ENCODE measurements at places on chromosomes 4 and X.
A peak's percentile ranks its signal among the peaks of the same experiment; 100 is the strongest.

- DNase-seq: no peak
Observed at GRCh38 chr4:37415845-37416369, 171.4 kb downstream of the NWD2 start.

DNA sequence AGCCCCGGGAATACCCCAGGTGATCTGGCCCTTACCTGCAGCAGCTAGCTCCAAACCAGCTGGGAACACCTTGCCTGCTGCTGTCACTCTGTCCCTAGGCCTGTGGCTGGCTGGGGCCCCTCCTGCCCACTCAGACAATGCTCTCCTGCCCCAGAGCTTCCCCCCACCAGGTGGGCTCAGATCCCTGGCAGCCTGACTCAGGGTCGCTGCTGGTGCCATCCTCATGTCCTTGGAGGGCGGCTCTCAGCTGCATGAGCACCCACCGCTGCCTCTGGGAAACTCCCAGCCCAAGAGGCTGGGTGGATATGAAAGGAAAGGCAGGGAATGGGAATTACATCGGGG is 15.8 kb downstream of the C4orf50 start:
- DNase-seq: no peak

DNA sequence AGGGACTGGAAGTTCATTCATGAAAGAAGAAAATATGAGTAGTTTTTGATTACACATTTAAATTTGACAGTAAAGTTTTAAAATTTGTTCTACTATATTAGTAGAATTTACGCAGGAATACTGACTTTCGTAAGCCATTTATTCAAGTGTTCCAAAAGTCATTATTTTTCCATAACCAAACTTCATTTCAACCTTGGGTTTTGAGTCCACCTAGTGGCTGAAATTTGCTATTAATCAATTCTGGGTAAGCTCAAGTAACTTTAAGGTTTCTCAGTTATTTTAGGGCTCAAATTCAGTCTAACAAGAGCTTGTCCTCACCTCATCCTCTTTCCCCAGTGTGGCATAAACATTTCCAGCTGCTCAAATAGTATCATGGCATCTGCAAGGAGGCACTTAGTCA is 175.4 kb downstream of the SH3BGRL start:
- no peak for DNase-seq

- no peak for DNase-seq
Observed at GRCh38 chr4:146273204-146273901, 59.0 kb downstream of the REELD1 start.

- no peak for DNase-seq
Observed at GRCh38 chrX:103613362-103613890, 5.7 kb downstream of the TCEAL3 start.

DNA sequence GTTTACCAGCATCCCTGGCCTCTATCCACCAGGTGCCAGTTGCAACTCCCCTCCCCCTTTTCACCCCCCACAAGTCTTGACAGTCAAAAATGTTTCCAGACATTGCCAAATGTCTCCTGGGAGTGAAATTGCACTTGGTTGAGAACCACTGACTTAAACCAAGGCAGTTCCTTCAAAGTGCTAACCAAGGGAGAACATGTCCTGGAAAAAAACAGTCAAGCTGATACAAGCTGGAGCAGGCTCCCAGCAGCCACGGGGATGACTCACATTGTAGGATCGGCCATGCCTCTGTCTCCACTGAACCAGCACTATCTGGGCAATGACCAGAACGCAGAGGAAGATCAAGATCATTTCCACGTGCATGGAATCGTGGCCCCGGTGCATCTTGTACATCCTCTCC is 11.4 kb downstream of the RNF175 start:
- DNase-seq: no peak

- DNase-seq: no peak
Observed at GRCh38 chrX:17689971-17690409, 47.3 kb upstream of the SCML1 start.

GRCh38 chr4:26197018-26197779 is 123.6 kb upstream of the RBPJ start:
- DNase-seq: peak; percentile 47

DNA sequence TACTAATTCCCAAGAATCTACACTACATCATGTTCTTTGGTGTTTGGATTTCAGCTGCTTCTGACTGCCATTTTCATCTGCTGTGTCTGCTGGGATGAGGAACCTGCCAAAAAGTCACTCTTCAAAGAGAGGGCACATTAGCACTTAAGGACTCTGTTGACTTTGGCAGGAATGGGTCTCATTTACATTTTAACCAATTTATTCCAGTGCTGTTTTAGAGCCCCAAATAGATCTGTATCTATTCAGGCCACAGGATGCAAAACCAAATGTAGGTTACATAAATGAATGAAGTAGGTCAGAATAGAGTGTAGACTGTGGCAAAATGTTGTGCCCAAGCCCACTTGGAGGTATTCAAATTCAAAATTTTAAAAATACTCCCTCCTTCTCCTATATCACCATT is 14.4 kb downstream of the TXK start:
- no peak for DNase-seq

- DNase-seq: no peak
Observed at GRCh38 chr4:72663828-72664227, 94.8 kb upstream of the ADAMTS3 start.

- no peak for DNase-seq
Observed at GRCh38 chr4:72591547-72592454, 22.8 kb upstream of the ADAMTS3 start.

DNA sequence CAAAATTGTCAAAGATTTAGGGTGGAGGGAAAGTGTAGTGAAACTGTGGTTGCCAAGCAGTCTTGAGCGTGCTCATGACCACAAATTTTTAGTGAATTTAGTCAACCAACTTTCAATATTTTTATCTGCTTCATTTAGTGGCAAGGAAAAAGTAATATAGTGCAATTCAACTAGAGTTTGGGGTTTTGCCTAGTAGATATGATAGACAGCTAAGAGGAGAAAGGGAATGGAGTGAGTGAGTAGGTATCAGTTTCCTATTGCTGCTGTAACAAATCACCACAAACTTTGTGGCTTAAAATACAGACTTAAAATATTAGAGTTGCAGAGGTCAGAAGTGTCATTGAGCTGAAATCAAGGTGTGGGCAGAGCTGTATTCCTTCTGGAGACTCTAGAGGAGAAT is 3.7 kb upstream of the CT47C1 start:
- DNase-seq: no peak

GRCh38 chr4:120432301-120432860 is 365.7 kb upstream of the MAD2L1 start:
- DNase-seq: no peak

GRCh38 chrX:10288373-10288975 is 131.7 kb downstream of the CLCN4 start:
- no peak for DNase-seq

- DNase-seq: no peak
Observed at GRCh38 chr4:151100531-151100930, 1.1 kb downstream of the RPS3A start.

- DNase-seq: no peak
Observed at GRCh38 chr4:139267301-139267700, 12.7 kb downstream of the MGARP start.

- DNase-seq: no peak
Observed at GRCh38 chrX:15881381-15881897, 26.8 kb upstream of the AP1S2 start.

GRCh38 chrX:49291615-49292337 is 11.7 kb upstream of the GAGE10 start:
- DNase-seq: no peak

DNA sequence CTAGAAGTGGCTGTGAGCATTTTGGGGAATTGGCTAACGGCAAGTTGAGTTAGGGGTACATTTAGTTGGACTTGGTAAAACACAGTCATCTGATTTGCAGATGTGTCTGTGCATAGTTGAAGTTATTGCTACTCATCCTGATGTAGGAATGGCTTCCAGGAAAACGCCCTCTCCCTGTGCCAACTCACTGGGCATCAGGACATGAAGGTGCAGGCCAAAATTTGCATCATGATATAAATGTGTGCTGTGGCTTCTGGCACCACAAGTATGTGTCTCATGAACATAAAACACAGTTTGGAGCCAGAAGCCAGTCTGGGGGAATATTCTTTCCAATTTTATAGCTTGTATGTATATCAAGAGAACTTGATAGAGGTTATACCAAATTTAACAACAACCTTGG is 54.2 kb upstream of the CBR4 start:
- no peak for DNase-seq

- no peak for DNase-seq
Observed at GRCh38 chr4:110787707-110788106, 164.8 kb upstream of the PITX2 start.

DNA sequence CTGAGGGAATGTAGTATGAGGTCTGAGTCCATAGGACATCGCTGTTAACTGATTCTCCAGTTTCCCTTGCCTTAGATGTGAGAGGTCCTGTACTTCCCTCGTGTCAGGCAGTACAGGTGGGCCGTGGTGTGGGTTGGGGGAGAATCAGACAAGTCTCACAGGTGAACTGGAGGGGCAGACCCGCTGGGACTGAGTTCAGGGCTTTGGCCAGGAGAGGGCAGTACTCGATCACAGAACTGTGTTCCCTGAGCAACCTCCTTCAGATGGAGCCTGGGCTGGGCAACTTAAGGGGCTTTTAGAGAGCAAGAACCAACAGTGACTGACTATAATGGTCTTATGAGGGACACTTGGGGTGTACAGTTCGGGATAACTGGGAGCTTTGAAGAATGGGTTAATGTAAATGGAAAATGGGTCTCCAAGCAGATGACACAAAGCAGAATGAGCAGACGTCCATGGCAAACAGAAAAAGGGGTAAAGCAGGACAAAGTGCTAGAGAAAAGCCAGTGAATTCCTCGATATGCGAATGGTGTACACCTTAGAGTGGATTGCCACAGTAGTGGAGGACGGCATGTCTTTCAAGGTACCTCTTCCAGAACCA is 83.6 kb downstream of the CCNG2 start:
- DNase-seq: peak; percentile 18

GRCh38 chrX:129092242-129092641 is 431.0 kb downstream of the SMARCA1 start:
- no peak for DNase-seq

- DNase-seq: no peak
Observed at GRCh38 chr4:142407596-142407995, 438.5 kb downstream of the INPP4B start.

- no peak for DNase-seq
Observed at GRCh38 chrX:141341743-141342142, 99.4 kb upstream of the SPANXC start.

GRCh38 chrX:136752796-136753195 is 27.9 kb downstream of the ARHGEF6 start:
- DNase-seq: no peak

- DNase-seq: no peak
Observed at GRCh38 chr4:107906458-107907100, 24.8 kb upstream of the CYP2U1 start.

- DNase-seq: no peak
Observed at GRCh38 chr4:152606753-152607152, 70.9 kb upstream of the FBXW7 start.

DNA sequence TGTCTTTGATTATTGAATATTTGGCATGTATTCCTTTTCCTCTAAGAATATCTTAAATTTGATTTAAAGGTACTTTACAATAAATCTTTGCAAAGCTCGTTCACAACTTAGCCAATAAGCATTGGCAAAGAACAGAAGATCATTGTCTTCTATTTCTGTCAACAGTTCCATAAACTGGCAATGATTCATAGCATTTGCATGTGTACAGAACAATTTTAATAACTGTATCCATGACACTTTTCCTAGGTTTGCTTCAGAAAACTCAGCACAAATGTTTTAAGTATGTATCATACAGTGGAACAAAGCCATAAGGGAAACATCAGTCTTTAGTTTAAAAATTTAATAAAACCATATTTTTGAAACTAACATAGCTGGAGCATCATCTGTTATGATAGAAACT is 462.7 kb upstream of the RPS6KA3 start:
- no peak for DNase-seq

- no peak for DNase-seq
Observed at GRCh38 chr4:110636171-110636679, 13.3 kb upstream of the PITX2 start.

DNA sequence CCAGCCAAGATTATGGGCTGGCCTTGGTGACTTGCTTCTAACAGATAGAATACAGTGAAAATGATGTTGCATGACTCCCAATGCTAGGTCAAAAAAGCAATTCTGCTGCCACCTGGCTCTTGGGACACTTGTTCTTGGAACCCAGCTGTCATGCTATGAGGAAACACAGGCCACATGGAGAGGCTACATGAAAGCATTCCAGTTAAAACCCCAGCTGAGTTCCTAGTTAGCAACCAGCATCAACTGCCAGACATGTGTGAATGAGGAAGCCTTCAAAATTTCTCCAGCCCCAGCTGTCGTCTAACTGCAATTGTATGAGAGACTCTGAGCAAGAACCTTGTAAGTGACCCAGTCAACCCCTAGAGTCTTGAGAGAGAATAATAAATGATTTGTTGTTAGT is 105.2 kb upstream of the FGF16 start:
- DNase-seq: no peak

DNA sequence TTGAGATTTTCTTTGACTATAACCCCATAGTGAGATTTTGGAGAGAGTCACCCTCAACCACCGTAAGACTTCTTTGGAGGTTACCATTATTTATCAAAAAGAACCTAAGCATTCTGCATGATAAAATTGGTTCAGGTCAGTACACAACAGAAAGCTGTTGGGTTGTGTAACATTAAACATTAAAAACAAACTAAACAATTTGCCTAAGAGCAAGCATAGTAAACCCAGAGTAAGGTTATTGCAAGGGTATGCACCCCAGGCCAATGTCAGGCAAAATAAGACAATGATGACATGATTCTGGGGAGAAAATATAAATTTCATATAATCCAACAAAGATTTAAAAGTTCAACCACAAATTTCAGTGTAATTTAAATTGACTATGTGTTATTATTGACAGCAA is 472.4 kb downstream of the SH2D1A start:
- DNase-seq: no peak

DNA sequence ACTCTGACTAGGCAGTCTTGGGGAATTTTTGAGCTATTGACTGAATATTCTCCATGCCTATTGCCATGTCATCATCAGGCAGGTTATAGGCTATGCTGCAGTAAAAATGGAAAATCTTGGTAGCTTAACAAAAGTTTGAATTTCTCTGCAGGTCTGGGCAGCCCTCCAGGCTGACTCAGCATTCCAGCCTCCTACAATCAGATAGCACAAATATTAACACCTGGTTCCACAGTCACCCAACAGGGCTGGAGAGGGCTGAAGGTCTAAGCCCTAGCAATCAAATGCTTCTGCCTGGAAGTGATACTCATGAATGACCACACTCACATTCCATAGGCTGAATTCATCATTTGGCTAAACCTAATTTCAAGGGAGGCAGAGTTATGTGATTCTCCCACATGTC is 9.6 kb upstream of the PPP3CA start:
- DNase-seq: no peak

DNA sequence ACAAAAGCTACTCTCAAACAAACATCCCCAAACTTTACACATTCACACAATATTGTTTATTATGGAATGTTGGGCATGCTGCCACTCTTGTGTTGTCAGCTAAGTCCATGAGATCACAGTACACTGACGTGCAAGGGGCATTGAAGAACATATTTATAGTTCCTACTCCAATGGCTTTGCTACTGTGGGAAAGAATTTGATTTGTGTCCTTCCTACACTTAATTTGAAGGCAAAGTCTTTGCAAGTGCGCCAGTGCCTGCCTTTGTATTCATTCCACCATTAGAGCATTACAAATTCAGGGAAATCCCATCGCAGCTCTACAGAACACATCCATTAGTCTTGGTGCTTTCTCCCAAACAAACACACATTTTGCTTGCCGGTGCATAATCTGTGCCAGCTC is 45.4 kb upstream of the FTHL17 start:
- DNase-seq: no peak
